NCI-H1417 treated with DMSO at 0.1 percent for 48 hours (cell line): ENCODE measurements at places on chromosomes 13 and 19.

GRCh38 chr13:46172531-46172991 is 9.4 kb downstream of the LCP1 start:
- no peak for DNase-seq

DNA sequence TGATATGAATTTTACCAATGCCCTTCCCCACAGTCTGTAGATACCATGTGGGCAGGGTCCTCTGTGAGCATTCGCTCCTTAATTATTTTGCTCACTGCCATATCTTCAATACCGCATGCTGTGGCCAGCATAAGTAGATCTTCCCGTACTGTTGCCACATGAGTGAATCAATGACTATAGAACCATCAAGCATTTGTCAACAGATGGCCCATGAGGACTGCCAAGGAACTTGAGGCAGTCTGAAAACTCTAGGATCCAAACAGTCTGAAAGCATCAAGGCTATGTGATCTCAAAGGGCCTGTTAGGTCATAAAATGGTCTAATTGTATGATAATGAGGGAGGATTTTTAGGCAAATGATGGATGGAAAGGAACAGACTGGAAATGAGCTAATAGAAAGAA is 27.4 kb upstream of the GPR12 start:
- no peak for DNase-seq

GRCh38 chr13:49455007-49455398 is 10.9 kb downstream of the SETDB2 start:
- DNase-seq = no peak

DNA sequence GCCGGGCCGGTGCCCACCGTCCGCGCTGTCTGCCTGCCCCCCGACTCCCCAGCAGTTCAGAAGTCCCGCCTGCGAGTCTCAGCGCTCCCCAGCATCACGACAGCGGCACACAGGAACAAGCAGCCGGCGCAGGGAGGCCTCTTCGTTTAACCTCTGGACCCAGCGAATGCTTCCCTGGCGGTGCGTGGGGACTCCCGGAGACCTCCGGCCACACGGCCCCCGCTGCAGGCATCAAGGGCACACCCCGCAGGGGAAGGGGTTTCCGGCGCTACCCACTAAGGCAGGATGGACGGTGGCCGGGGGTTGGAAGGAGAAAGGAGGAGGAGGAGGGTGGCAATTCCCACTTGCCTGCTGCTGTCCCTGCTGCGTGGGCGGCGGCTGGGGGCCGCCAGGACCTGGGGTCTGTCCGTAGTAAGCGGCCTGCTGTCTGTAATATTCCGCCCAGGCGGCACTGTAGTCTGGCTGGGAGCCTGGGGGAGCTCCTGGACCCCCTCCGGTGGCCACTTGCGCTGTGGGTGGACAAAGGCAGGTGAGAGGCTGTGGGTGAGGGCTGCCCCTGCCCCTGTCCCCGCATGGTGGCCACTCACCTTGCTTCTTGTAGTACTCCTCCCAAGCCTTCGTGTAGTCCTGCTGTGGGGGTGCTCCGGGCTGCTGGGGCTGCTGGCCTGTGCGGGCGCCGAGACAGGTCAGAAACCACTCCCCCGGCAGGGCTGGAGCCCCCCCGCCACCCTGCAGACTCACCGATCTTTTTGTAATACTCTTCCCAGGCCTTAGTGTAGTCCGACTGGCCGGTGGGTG is 9.6 kb downstream of the KHSRP start:
- no peak for DNase-seq

- no peak for DNase-seq
Measured at GRCh38 chr13:51435002-51435578, 17.7 kb downstream of the INTS6 start.

- DNase-seq = no peak
Measured at GRCh38 chr19:45056831-45057230, 18.0 kb downstream of the CLASRP start.

DNA sequence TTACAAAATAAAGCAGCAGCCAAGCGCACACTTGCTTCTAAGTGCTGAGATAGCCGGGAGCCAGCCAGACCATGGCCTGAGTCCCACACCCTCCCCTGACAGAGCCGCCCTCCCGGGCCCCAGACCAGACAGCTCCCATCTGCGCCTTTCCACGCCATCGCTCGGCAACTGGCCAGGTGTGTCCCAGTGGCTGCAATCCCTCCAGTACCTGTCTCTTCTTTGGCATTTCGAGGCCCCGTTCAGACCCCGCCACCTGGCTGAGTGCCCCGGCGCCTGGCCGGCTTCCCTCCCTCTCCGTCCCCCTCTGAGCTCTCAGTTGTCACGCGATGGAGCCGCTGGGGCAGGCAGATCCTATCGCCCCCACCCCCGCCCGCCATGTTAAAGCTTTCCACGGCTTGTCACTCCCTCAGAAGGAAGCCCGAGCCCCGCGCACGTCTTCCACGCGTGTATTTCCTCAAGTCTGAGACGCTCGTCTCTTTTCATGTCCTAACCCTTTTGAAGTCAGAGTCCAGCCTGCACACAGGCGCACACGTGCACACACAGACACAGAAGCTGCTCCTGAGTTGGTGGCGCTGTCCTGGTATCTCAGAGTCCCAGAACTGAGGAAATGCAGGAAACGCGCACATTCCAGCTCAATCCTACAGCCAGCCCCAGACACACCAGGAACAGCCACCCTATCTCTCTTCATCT is 7.9 kb downstream of the MLLT1 start:
- DNase-seq = no peak

GRCh38 chr13:80475718-80476117 is 134.8 kb upstream of the SPRY2 start:
- no peak for DNase-seq

DNA sequence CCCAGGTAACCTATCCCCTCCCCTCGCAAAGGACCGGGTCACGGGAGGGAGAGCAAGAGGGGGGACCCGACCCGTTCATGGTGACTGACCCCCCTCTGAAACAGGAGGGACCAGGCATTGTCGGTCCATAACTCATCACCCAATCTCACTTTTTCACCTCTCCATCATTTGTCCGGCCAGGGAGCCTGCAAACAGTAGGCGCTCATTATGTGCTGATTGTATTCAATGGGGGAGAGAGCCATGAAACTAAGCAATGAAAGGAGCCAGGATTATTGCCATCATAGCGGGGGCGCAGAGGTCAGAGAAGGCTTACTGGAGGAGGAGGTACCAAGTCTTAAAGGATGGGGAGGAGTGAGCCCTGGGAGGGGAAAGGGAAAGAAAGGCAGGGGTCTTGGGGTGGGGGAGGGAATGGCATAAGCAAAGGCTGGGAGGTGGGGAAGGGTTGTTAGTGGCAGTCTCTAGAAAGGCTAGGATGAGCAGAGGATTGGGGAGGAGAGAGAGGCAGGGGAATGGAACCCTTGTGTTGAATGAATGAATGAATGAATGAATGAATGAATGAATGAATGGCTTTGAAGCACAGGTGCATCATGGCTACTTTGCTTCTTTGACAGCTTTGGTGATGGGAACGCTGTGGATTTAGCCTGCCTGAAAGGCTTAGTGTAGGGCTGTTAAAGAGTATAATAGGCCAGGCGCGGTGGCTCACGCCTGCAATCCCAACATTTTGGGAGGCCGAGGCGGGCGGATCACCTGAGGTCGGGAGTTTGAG is 1.4 kb downstream of the SHFL start:
- no peak for DNase-seq

DNA sequence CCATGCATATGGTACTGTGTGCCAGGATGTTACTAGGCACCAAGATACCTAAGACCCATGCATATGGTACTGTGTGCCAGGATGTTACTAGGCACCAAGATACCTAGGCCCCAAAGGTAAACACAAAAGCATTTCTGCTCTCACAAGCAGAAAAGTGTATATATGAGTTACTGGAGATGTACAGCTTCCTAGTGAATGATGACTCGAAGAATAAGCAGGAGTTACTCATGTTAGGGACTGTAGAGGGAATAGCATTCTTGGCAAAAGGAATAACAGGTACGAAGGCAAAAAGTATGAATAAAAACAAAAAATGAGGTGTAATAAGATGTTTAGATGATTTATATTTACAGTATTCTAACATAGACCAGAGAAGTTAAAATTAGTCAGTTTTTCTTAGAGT is 383.7 kb downstream of the DIAPH3 start:
- no peak for DNase-seq

DNA sequence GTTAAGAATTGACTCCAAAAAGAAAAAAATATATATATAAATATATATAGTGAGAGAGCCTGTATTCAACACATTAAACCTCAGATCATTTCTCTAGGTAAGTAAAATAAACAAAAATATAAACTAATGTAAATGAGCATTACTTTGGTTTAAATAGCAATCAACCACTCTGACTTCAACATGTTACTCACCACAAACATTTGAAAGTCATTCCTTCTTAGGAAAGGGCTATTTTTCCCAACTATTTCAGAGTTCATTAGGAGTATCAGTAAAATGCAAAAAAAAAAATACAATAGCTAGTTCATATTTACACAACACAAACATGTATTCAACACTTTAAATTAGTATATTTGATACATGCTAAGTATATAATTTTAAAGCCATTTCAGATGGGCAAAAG is 40.5 kb downstream of the KLF12 start:
- DNase-seq = no peak

DNA sequence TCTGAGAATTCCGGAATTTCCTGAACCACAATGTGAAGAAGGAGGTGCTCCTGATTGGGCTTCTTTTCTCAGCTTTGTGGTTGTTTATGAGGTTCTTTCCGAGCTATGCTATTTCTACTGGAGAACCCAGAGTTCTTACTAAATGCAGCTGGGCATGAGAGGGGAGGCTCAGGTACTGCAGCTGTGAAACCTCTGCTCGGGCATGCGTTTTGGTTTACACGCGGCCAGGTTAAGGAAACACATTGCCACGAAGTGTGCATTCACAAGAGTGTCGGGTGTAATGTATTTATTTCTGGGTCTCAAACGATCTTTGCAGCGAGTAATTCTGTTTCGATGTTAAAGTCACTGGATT is 661 bp upstream of the MIR17HG start:
- no peak for DNase-seq

DNA sequence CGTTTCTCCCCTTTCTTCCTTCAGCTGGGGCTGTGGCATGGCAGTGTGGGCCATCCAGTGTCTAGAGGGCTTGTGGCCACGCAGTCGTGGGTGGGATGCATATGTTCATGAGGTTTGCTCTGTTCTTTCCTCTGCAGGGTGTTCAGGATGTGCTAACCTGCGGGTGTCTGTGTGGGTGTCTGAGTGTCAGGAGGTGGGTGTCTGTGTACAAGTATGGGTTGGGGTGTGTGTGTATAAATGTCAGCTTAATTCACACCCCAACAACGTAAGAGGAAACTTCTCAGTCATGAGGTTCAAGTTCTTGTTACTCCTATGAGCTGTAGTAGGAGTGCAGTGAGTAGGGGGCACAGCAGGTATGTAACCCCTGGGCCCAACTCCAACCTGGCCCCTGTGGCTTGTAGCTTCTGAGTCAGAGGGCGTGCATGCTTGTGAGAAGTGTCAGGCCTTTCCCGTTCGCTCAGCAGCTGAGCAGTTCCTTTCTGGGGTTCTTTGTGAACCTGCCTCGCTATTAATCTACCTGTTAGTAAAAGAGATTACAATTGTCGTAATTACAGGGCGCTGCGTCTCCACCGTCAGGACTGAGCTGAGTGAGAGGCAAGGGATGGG is 49.1 kb downstream of the NFIX start:
- DNase-seq = peak; percentile 65

- DNase-seq = no peak
Measured at GRCh38 chr19:18594096-18594823, 5.7 kb downstream of the REX1BD start.

DNA sequence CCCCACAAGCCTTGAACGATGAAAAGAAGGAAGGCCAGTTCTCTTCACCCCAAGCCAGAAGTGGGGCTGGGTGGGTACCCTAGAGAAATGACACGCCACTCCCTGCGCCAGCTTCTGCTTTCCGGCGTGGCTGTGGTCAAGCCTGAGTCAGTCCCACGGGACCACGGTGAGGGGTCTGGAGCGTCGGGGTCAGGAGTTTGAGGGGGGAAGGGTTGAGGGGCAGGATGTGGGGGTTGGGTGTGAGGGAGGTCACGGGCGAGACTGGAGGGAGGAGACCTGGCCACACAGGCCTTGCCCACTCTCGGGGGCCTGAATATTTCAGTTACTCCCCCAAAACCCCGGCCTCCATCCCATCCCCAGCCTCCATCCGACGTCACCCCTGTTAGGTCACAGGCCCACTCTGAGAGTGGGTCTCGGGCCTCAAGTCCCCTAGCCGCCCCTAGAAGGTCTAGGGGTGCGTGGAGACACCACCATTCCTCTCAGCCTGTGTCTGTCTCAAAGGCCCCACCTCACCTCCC is 500 bp upstream of the IFI30 start:
- DNase-seq = no peak

DNA sequence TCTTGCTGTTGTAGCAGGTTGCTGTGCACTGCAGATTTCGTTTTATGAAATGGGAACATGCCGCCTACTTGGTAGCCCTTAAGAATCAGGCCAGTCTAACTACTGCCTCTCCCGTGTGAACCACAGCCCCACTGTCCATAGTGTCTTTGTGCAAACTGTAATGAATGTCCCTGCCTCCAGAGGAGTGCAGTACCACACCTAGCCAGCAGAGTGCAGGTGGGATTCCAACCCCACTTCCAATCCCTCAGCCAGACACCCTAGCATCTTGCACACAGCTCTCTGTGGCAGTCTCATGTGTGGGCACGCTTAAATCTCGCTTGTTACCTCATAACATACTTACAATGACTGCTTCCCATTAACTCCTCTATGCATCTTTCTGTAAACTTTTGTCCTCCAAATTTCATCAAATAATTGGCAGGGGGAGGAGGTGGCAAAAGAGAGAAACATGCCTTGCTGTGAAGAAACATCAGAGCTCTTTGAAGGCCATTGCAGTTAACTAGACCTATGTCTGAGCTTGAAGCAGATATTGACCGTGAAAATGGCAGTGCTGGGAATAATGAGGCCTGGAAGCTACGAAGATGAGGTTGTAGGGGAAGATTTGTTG is 47.2 kb downstream of the ZAR1L start:
- DNase-seq = no peak

GRCh38 chr19:48755084-48755641 is at the start of gene FGF21:
Gene FGF21, plus strand, starts transcription at chr19:48755524. Its CDS starts 713 bp downstream, at chr19:48756237.
- DNase-seq = no peak

GRCh38 chr13:109836629-109837607 is 50.5 kb upstream of the IRS2 start:
- DNase-seq = no peak

DNA sequence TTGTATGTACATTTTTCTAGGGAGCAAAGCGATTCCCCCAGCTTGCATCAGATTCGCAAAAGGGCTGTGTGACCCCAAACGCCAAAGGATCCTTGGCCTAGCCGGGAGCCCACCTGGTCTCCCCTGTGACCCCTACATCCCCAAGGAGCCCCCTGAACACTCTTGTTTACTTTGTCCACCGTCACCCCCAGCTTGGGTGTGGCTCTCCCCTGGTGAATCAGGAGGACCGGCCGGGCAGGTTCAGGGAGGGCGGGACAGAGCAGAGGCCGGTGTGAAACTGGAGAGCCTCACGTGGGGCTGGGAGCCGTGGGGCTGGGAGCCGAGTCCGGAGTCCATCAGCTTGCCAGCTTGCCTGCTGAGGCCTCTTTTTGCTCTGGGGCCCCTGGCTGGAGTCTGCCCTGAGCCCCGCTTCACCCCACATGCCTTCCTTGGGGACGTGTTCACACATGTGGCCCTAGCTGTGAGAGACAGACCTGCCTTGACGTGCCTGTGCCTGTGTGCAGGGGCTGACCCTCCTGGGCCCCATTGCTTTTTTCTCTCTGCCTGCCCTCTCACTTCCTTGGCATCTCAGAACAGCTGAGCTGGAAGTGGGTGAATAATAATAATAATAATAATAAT is 2.0 kb downstream of the ITPKC start:
- no peak for DNase-seq
